ENCODE measurements at places on chromosomes 5 and 9.

- DNase-seq, result no peak
Observed at GRCh38 chr9:99513441-99514112, 291.5 kb downstream of the SEC61B start.

- DNase-seq, result no peak
Observed at GRCh38 chr5:142120247-142120935, 11.8 kb downstream of the NDFIP1 start.

DNA sequence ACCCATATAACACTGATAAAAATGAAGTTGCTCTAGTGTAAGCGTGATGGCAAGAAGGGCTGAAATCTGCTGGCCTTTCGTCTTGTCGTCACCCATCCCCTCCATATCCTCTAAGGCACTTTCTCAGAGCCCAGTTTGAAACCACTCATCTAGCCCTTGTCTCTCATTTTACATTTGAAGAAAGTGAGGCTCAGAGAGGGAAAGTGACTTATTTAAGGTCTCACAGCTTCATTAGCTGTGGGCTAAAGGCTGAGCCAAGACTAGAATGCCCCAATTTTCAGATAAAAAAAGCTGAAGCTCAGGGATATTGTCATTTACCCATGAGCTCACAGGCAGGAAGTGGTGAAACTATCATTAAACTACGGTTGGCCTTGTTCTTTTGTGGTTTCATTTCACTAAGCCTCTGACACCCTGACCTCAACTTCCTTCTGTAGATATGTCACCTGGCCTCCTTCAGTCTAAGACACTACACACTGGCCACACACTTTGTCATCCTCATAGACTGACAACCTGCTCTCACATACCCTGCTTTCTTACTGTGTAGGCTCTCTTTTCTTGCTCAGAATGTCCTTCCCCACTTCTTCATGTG, 176.7 kb upstream of the DMAC1 start:
- DNase-seq, result no peak

GRCh38 chr5:165410476-165410875, 1905.1 kb downstream of the MAT2B start:
- no peak for DNase-seq

GRCh38 chr5:163880302-163880701, 374.9 kb downstream of the MAT2B start:
- no peak for DNase-seq

- no peak for DNase-seq
Observed at GRCh38 chr9:109830545-109830944, 50.5 kb downstream of the PALM2AKAP2 start.

DNA sequence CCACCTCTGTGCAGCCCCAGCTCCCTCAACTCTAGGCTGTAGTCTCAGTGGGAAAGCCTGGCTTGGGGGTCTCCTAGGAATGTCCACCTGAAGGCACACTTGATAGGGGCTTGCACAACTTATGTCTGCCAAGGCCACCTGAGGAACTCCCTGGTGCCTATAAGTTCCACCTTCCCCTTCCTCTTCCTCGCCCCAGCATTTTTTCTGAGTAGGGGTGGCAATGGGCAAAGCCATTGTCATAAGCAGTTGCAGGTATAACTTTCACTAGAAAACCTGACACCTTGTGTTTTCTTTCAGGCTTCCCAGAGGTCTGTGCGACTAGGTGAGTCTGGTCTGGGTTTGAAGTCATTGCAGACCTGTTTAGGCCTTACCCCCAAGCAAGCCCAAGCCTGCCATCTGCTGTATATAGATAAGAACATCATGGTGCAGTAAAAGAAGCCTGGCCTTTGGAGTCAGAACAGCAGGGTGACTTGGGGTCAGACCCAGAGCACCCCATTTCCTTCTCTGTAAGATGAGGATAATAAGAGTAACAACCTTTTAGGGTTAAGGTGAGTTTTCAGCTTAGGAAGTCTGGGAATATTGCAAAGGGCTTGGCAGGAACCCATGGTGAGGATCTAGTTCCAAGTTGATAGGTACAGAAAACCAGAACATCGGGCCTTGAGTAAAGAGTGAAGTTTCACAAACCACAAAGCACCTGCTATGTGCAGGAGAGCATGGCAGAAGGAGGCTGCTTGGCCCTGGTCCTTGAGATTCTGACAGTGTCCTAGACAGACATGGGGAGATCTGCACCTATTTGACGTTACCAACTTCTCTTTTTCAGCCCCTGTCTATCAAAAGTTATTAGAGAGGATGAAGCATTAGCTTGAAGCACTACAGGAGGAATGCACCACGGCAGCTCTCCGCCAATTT, 33.8 kb downstream of the TGFBI start:
- DNase-seq, result no peak

- DNase-seq, result no peak
Observed at GRCh38 chr5:2199697-2200096, 317.0 kb upstream of the IRX4 start.

- no peak for DNase-seq
Observed at GRCh38 chr5:81182396-81183390, 50.4 kb upstream of the CKMT2 start.

- DNase-seq, result no peak
Observed at GRCh38 chr5:107565791-107566767, 104.7 kb downstream of the EFNA5 start.

- DNase-seq, result no peak
Observed at GRCh38 chr9:87682085-87682484, 43.8 kb upstream of the CTSL start.

- peak; percentile 41 for DNase-seq
Observed at GRCh38 chr5:79546782-79547428, 33.0 kb upstream of the HOMER1 start.

DNA sequence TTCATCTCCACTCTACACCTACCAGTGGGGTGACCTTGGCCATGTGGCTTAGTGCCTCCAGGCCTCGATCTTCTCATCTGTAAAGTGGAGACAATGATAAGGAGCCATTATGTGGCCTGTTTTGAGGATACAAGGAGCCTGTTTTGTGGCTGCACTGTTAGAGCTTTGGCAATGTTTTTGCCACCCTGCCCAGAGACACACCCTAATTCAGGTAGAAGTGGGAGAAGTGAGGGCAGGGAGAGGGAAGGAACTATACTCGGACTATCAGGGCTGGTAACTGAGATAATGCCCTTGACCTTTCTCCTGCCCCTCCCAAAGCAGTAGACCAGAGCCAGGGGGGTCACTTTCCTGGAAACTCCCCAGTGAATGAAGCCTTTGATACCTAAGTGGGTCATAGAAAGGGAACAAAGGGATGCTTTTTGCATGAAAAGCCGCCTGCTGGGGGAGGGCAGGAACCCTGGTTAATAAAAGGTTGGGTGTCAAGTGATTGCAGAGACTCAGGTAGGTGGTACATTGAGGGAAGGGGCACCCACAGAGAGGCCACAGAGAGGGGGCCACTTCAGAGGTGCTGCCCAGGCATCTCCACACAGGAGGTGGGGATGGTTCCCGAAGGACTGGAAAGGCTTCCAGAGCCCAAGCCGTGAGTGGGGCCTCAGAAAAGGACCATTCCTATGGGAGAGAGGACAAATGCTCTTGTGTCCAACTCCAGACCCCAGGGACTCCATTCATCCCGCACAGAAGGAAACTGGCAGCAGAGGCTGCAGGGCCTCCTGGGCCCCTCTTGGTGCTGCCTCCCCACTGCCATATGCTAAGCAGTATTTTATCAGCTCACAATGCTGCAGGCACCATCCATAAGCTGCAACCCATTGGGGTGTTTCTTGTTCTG, 42.3 kb upstream of the VDAC1 start:
- DNase-seq, result no peak

- DNase-seq, result no peak
Observed at GRCh38 chr5:61626639-61627282, 294.7 kb downstream of the ZSWIM6 start.

DNA sequence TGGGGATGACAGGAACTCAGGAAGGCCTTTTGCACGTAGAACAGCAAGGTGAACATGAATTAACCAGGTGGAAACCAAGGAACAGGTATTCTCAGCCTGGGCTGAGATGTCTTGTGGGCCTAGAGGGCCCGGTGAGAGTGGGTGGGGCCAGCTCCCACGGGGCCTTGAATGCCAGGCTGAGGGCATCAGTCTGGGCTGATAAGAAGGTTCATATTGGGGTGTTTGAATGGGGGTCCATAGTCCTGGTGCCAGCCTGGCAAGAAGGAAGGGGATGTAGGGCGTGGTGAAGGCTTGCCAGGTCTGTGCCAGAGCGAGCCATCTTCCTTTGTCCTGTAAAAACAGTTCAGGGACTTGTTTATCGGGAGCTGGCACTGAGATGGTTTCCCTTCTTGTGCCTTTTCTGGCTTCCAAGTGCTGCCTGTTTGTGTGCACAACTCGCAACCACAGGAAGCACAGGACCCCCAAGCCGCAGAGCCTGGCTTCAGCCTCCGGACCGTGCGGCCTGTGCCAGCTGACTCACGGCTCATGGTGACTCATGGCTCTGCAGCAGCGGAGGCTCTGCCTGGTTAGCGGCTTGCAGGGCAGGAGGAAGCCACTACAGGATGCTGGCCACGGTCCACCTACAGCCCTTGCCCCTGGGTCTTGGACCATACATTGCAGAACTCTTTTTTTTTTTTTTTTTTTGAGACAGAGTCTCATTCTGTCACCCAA, 2.4 kb downstream of the CARD19 start:
- peak; percentile 94 for DNase-seq

DNA sequence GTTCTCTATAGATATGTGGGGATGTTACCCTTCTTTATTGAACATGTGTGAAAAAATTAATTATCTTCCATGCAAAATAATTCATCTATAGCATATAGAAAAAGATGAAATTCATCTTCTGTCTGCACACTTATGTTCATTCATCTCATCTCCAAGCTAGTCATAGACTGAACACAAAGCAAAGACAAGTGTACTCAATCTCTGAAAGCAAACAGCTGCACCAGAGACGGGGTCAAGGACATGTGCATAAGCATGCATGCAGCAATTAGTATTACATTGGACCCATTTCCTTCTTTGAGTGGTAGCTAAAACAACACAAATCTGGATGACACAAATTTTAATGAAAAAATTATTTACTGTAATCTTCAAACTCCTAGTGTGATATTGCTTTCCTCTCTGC, 547.0 kb upstream of the COX7C start:
- no peak for DNase-seq

DNA sequence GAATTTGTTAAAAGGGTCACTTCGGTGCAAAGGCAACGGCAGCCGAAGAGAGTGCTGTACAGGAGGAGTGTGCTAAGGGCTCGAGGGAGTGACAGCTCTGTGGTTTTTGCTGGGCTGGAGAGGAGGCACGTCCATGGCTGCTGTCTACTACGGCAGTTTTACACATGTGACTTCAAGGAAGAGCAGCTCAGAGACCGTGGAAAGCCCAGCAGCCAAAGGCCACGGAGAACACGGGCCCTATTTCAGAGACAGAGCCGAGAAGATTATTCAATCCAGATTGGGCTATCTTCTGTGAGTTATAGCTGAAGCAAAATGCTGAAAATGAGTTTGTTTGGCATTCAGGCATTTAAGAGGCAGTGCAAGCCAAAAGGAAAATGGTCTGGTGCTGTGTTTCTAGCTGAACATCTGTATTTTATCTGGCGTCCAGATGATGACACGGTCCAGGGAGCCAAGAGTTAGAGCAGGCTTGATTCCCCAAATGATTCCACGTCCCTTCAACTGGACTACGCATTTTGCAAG, 96.4 kb downstream of the RFK start:
- DNase-seq, result no peak

GRCh38 chr5:2746561-2747032, 4.9 kb downstream of the IRX2 start:
- no peak for DNase-seq

GRCh38 chr5:109454731-109455505, 45.1 kb upstream of the PJA2 start:
- no peak for DNase-seq

GRCh38 chr9:128809831-128810230, 8.5 kb upstream of the ENDOG start:
- DNase-seq, result no peak

DNA sequence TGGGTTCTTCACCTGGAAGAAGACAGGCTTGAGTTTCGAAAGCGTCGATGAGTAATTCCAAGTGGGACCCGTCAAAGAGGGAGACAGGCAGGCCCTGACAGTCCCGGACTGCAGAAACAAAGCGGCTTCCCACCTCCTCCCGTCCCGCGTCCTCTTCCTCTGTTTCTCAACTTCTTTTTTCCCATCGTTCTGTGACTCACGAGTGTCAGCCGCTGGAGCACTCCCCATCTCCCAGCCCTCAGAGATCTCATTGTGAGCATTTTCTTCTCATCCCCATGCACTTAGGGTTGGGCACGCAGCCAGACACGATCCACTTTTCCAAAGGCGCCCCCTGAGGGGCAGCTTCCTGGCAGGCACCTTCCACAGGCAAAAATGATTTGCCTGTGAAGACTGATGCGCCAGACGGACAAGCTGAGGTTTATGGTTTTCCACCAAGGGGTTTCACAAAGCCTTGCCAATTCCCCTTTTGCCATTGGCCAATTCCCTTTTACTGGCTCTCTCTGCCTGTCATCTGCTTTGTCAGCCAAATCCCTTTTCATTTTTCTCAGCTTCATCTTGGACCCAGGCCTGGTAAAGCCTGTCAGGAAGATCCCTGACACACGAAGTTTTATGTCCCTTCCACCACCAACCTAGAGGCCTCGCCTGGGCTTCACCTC, 86.5 kb upstream of the ANKRD55 start:
- DNase-seq, result no peak

DNA sequence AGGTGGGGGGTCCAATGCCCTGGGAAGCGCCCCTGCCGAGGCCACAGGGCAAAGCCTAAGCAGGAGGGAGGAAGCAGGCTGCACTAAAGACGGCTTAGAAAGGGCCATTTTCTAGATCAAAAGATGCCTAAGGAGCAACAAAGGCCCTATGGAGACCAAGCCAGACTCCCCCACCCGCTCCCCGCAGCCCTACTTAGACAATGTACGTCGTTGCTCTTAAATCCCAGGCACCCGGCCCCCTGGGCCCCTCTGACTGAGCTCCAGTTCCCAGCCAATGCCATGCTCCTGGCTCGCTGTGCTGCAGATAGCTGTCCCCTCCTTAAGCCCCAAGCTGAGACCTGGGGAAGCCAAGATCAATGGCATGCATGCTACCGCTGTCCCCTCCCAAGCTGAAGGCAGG, 10.3 kb downstream of the IPPK start:
- no peak for DNase-seq

GRCh38 chr5:50406877-50407276, 34.2 kb downstream of the EMB start:
- no peak for DNase-seq

- DNase-seq, result no peak
Observed at GRCh38 chr5:122492675-122493074, 180.6 kb downstream of the SNCAIP start.

DNA sequence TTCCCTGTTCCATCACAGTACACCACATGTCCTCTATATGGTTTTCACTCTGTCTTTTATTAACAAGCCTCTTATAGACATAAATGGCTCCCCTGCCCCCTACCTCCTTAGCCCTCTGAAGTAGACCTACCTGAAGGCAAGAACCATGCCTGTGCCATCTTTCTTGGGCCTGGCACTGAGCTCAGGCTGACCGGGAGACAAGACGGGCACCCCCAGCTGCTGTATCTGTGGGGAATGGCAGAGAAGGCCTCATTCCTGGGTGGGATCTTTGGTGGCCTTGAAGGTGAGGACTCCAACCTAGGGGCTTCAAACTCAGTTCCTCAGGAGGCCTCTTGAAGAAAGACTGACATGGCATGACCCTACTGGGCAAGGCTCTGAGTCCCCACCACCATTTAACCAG, 109.9 kb downstream of the GABBR2 start:
- DNase-seq, result no peak

GRCh38 chr5:18850216-18850615, 1137.8 kb downstream of the CDH18 start:
- no peak for DNase-seq

- no peak for DNase-seq
Observed at GRCh38 chr9:77421506-77422265, 226.4 kb downstream of the GNA14 start.

All from brain pericyte (primary cell).